Natural killer cell treated with Interleukin-12 subunit alpha and Interleukin-12 subunit beta and Interleukin-15 and Interleukin-18, amount 100 ng/mL, for 72 hours (primary cell): ENCODE measurements at places on chromosomes 6 and 20. TPM values are rescaled to one million over a fixed set of nuclear protein-coding genes. Genes with fewer than 3 reads are reported as not detected.

Gene LEMD2
- 67.6 TPM for total RNA-seq

GRCh38 chr6:27872642-27873020 lies 39.6 kb downstream of the OR2B2 start:
- DNase-seq, result no peak

DNA sequence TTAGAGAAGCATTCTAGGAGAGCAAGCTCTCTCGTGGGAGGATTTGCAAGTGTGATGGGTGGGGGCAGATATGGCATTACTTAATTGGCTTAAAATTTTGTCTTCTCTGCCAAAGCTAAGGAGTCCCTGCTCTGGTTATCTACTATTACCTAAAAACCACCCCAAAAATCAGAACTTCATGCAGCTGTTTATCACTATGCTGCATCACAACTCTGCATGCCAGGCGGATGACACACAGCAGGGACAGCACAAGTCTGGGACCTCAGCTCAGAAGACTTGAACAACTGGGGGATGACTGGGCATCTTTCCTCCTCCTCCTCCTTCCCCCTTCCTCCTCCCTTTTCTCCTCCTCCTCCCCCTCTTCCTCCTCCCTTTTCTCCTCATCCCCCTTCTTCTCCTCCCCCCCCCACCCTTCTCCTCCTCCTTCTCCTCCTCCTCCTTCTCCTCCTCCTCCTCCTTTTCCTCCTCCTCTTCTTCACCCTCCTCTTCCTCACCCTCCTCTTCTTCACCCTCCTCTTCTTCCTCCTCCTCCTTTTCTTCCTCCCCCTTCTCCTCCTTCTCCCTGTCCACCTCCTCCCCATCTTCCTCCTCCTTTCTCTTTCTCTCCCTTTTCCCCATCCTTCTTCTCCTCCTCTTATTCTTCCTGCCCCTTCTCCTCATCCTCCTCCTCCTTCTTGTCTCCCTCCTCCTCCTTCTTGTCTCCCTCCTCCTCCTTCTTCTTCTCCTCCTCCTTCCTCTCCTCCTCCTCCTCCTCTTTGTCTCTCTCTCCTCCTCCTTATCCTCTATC lies 218.6 kb upstream of the PMEPA1 start:
- DNase-seq, result no peak

DNA sequence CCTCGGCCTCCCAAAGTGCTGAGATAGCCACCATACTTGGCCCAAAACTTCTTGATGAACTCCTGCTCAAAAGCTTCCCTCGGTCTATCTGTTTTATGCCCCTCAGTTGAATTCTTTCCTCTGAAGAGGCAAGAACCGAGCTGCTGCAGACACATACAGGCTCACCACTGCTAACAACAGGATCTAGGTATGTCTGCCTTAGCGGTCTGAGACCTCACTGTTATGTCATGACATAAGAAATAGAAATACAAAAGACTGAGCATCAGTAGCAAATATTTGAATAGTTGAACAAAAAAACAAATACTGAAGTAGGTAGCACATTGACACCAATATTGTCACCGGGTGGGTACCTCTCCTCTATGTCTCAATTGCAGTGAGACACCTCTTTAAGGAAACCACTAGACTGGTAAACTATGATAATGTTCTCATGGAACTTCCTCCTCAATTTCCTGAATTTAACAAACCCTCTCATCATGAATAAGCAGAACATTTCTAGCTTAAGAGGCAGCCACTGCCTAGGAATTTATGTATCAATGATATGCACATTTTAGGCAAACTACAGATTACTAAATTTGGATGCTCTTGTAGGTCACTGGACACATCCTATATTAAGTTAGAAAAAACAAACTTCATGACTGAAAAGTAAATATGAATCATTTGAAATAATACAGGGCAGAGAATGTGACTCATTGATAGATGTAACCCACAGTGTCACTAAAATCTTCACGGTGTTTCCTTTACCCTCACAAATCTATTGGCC lies 9.4 kb upstream of the STXBP5 start:
- DNase-seq, result no peak

GRCh38 chr20:23009636-23010035 lies 25.5 kb upstream of the SSTR4 start:
- no peak for DNase-seq

DNA sequence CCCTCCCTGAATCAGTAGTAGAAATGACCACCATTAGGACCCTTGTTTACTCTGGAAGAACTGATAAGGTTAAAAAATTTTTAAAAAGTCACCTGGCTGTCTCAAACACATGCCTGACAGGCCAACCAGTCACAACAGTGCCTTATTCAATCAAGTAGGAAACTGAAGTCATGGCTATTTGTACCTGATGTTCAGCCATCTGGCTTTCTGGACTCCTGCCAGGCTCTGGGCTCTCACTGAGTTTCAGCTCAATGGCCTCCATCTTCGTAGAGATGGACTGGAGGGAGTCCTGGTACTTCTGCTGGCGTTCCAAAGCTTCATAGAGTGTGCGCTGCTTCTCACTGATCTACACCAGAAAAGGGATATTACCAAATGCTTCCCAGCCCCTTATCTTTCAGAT lies 343.8 kb downstream of the SYNE1 start:
- DNase-seq, result no peak

GRCh38 chr6:113406048-113406695 lies 451.0 kb upstream of the MARCKS start:
- DNase-seq, result no peak

DNA sequence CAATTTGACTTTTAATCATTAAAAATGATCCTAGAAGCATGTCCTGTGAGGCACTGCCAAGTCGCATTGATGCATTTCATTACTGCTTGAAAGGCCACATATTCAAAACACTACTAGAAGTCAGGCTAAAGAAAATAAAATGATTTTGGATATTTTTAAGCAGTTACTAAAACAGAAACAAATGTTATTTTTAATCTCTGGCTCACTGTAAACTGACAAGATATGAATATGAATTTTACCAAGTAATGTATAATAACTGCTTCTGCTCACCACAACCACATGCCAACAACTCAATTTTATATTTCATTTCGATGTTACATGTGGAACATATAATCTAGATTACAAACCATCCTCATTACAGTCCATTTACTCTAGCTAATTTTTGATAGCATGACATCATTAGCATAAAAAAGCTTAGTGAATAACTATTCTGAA lies 90.6 kb downstream of the ATXN1 start:
- DNase-seq, result no peak

DNA sequence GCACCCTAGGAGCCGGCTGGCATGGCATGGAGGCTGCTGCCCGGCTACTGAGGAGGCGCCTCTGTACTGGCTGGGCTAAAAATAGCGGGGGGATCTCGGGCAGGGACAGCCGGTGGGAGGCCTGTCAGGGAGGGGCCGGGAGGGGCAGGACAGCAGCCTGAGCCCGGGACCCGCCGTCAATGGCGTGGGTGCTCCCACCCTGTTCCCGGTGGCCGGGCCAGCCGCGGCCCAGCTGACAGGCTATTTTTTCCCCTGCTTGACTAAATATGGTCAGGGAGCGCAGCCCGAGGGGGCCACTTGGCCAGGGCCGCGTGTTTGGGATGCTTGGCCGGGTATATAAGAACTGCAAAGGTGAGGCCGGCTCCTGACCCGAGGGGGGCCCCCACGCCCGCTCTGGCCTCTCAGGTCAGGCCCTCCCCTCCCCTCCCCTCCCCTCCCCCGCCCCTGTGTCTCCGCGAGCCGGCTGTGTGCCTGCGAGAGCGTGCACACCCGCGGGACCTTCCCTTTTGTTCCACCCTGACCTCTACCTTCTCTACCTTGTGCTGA lies 74.4 kb upstream of the GATA5 start:
- DNase-seq, result no peak

DNA sequence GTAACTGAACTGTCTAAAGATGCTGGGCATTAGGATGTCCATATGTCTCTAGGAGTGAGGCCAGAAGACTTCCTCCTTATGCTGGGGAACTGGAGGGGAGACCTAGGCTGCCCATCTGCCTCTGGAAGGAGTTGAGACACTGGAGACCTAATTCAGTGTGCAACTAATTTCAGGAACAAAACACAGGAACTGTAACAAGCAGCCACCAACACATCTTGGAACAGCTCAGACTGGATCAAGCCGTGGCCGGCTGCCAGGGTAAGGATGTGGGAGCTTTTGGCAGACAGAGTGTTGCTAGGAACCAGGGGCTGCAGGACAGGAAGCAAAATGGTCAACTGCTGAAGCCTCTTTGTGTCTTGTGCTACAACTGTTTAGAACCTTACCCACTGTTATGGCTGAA lies 16.4 kb upstream of the MAS1 start:
- DNase-seq, result no peak

Gene MPC1
- 30.4 TPM for total RNA-seq

Gene KHDC1L
- not detected for total RNA-seq

Gene OR2B6
- not detected for total RNA-seq

GRCh38 chr6:154039231-154039842 lies at the start of gene OPRM1:
TSS of gene OPRM1 (plus strand) at chr6:154039240. CDS start at chr6:154039545, 305 bp downstream.
- DNase-seq, result no peak

Gene HNF4A
- total RNA-seq, result not detected

Gene SSTR4
- total RNA-seq, result not detected

DNA sequence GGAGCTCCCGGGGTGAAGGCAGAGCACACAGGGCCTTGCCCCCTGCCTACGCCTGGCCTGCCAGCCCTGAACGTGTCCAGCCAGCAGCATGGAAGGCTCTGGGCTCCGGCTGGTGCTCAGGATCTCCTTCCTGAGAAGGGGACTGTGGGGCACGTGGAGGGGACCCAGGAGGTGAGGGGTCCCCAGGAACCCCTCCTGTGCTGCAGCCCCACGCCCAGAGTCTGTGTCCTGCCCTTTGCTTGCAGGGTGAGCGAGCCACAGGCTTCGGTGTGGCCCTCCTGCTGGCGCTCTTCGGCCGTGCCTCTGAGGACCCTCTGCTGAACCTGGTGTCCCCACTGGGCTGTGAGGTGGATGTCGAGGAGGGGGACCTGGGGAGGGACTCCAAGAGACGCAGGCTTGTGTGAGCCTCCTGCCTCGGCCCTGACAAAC lies 22.3 kb downstream of the NPEPL1 start:
- DNase-seq, result no peak

- DNase-seq, result no peak
These were observed 129.2 kb downstream of the GMPR start for GRCh38 chr6:16367571-16367970.

DNA sequence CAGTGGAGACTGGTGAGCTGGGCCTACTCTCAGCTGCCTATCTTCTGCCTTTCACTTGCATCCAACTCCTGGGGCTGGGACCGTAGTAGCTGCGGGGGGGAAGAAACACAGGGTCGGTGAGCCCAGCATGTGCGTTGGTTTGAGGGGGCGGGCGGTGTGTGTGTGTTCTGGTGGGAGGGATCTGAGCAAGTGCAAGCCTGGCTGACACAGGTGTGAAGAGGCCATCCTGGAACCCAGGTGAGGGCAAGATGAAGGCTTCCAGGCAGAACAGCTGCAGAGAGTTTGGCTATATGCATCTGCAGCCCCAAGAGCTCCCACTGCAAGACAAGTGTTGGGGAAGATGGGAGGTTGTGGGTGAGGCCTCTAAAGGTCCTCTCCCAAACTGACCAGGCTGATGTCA lies 30.6 kb downstream of the MOCS1 start:
- DNase-seq, result no peak

DNA sequence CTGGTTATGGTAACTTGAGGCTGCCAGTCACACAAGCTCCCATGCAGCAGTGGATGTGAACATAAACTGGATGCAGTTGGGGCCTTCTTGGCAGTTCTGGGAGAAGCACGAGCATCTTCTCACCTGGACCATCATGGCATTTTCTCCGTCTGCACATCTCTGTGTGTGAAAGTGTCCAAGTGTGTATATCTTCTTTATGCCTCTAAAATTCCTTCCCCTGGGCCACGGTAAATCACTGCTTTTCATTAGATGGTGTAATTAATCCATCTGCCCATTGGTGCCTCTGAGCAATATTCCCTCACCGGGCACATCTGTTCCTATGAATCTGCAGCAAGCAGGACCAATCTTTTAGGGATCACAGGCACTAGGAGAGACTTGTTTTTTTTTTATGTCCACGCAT lies 138.0 kb downstream of the MAP3K7 start:
- DNase-seq, result no peak

- DNase-seq, result no peak
These were observed 104.2 kb downstream of the TFAP2B start for GRCh38 chr6:50922579-50923525.

Gene PSMG4
- 16.4 TPM for total RNA-seq

GRCh38 chr6:5865506-5866031 lies 141.2 kb downstream of the NRN1 start:
- no peak for DNase-seq

Gene MKKS
- total RNA-seq, result 5.7 TPM

DNA sequence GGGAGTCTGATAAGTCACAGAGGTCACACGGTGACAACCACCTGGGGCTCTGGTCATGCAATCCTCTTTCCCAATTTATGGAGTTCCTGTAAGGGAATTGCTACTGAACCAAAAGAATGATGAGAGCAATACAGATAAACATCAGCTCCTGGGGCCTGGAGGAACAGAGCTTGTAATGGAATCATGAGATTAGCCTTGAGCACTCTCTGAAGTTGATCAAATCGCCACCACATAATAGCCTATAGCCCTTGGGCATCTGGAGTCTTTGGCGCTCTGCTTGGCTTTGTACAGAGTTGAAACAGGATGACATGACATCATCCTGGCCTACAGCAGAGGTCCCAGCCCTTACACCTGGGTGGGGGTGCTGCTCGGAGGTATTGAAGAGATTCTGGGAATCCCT lies 154.3 kb upstream of the DTNBP1 start:
- DNase-seq, result no peak

GRCh38 chr20:32059189-32059588 lies 7.1 kb downstream of the HCK start:
- no peak for DNase-seq

Gene SALL4
- total RNA-seq, result 2.0 TPM

Gene PDYN
- total RNA-seq, result not detected

GRCh38 chr6:34566830-34567546 lies 10.9 kb upstream of the SPDEF start:
- no peak for DNase-seq

DNA sequence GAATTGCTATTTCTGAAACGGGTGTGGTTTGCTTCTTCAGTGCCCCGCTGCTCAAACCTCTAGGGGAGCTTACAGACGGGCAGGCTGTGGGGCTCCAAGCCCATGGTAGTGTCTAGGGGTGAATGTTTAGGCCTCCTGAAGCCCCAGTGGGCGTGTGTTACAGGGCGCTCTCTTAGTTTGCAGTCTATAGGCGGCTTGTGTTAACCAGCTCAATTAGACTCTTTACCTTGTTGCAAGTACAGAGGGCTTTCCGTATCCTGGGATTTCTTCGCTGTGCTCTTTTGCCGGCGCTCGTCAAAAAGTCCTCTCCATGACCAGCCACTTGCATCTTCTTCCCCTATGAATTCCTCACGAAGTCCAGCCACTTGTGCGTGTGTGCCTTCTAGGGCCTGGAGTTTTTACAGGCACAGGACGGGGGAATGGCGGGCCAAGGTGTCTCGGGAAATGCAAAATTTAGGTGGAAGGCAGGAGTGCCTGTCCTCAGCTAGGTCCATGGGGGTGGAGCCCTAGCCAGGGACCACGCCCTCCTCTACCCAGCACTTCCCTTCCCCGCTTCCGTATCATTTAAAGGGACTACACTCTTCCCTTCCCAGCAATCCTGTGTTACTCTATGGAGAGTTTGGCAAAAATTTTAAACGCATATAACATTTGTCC lies 94.5 kb downstream of the HTR1B start:
- DNase-seq, result no peak
